ENCODE measurements at places on chromosomes 12 and 14.

- DNase-seq: no peak
Observed at GRCh38 chr12:52369211-52369610, 1.9 kb upstream of the KRT85 start.

GRCh38 chr12:12240662-12241340, 26.0 kb downstream of the LRP6 start:
- no peak for DNase-seq

DNA sequence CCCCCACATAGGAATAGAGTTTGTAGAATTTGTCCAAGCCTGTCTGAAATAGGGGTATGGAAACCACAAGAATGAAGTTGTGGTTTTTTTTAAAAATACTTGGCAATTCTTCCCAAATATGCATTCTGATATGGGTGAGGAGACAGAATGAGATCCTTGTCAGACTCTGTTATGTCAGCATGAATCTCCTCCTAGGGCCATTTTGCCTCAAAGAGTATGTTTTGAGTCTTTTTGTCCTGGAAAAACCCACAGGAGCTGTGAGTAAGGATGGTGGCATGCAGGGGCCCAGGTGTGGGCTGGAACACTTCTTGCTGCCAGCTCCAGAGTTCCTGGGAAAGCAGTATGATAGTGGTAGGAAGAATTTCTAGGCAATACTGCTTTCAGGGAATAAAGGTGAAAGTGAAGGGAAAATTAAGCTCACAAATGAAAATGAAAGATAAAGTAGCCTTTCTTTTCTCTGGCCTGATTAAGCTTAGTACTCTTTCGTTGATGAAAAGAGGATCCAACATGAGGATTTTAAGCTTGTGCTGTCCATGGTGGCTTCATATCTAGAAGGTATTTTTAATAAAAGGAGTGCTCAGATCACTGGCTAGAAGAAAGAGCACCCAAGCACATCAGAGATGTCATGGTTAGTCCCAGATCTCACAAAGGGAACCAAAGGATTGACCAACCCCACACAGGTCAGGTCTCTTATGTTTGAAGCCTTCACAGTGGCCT, 130.8 kb downstream of the LLPH start:
- DNase-seq: no peak

DNA sequence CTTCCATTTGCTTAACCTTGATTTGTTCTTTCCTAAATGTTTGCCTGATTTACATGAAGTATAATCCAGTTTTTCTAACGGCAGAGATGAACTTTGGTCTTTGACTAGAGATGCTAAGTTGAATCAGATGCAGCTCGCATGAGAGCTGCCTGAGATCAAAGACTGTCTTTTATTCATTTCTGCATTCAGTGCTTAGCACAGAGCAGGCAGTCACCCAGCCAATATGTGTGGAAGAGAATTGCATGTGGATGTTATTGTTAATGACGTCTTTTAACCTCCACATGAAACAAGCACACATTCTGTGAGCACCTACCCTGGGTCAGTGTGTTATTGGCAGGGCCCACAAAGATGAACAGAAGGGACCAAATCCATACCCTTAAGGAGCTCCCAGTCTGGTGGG, 99.2 kb downstream of the SLC5A8 start:
- no peak for DNase-seq

DNA sequence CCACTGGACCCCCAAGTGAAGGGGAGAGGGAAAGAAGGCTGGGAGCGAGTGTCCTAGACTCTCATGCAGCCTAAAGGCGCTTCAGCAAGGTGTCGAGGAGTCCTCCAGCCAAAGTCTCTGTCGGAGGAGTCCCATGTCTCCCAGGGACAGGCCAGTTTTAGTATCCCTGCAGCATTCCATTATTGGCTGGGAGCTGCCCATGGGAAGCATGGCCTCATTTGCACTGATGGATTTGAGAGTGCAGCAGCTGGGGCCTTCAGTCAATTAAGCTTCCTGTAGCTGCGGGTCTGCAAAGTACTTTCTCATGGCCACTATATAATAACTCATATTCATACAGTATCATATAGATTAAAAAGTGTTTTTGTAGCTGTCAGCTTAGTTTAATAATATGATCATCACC, 12.4 kb upstream of the RPH3A start:
- DNase-seq: no peak

- no peak for DNase-seq
Observed at GRCh38 chr14:104394409-104394851, 185.1 kb upstream of the C14orf180 start.

DNA sequence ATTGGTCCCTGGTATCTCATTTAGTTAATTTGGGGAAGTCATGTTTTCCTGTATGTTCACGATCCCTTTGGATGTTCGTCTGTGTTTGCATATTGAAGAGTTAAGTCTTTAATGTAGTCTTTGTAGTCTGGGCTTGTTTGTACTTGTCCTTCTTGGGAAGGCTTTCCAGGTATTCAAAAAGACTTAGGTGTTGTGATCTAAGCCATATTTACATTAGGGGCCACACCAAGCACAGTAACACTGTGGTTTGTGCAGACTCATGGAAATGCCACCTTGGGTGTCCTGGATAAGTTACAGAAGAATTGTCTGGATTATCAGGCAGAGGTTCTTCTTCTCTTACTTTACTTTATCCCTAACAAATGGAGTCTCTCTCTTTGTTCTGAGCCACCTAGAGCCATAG, 380.3 kb downstream of the CCER1 start:
- DNase-seq: no peak

DNA sequence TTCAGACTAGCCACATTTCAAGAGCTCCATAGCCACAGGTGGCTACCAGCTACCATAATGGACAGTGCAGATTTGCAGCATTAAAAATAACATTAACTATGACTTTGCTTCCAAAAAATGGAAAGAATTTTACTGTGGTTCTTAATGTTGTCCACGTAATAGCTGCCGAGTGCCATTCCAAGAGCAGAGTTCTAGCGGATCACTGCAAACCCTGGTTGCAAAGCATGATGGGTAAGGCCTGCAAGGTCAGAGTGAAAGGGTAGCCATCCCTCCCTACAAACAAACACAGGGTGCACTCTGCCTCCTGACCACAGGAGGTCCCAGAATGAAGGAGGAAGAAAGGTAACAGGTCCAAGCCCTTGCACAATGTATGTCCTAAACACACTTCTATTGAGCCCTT, 157.6 kb downstream of the DPF3 start:
- no peak for DNase-seq

- no peak for DNase-seq
Observed at GRCh38 chr14:104390221-104390931, 189.2 kb upstream of the C14orf180 start.

DNA sequence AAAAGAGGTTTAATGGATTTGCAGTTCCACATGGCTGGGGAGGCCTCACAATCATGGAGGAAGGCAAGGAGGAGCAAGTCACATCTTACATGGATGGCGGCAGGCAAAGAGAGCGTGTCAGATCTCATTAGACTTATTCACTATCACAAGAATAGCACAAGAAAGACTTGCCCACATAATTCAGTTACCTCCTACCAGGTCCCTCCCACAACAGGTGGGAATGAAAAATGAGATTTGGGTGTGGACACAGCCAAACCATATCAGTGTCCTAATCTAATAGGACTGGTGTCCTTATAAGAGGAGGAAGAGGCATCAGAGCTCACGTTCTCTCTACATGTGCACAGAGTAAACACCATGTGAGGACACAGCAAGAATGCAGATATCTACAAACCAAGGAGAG, 25.9 kb downstream of the DYRK2 start:
- DNase-seq: no peak

GRCh38 chr12:4191642-4192041, 81.9 kb upstream of the CCND2 start:
- DNase-seq: no peak

- no peak for DNase-seq
Observed at GRCh38 chr12:131035245-131035681, 81.6 kb downstream of the ADGRD1 start.

DNA sequence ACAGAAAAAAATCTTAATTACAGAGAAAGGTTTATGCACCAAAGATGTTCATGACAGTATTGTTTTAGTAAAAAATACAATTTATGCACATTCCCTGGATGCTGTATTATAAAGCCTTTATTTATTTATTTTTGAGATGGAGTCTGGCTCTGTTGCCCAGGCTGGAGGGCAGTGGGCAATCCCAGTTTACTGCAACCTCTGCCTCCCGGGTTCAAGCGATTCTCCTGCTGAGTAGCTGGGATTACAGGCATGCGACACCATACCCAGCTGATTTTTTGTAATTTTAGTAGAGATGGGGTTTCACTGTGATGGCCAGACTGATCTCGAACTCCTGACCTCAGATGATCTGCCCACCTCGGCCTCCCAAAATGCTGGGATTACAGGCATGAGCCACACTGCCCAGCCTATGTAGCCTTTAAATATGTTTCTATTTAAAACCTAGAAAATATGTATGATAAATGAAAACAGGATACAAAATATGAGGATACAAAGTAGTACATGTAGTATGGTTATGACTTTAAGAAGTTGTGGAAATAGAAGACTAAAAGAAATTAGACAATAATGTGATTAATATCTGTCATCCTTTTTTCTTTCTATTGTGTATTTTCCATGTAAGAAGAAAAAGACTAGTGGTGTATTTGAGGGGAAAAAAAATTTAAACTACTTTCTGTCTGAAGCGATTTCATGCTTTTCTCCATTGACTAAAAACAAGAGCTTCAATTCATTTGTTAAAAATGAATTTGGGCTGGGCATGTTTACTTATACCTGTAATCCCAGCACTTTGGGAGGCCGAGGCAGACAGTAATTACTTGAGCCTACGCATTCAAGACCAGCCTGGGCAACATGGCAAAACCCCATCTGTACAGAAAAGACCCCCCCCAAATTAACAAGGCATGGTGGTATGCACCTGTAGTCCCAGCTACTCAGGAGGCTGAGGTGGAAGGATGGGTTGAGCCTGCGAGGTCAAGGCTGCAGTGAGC, 13.1 kb downstream of the ATF1 start:
- no peak for DNase-seq
